ENCODE measurements at places on chromosomes 16 and 17. TPM values are rescaled to one million over a fixed set of nuclear protein-coding genes. Genes with fewer than 3 reads are reported as not detected.

Gene MT1G
- total RNA-seq, result 10.2 TPM

Gene EPN3
- not detected for total RNA-seq

Gene TEX19
- total RNA-seq, result 0.10 TPM

Gene GLOD4
- total RNA-seq, result 57.6 TPM

Gene OTOP2
- not detected for total RNA-seq

Gene ALOX12
- not detected for total RNA-seq

GRCh38 chr17:49984283-49984682 is 10.7 kb downstream of the DLX3 start:
- DNase-seq, result no peak

- DNase-seq, result no peak
Measured at GRCh38 chr17:50807009-50807408, 28.4 kb upstream of the WFIKKN2 start.

DNA sequence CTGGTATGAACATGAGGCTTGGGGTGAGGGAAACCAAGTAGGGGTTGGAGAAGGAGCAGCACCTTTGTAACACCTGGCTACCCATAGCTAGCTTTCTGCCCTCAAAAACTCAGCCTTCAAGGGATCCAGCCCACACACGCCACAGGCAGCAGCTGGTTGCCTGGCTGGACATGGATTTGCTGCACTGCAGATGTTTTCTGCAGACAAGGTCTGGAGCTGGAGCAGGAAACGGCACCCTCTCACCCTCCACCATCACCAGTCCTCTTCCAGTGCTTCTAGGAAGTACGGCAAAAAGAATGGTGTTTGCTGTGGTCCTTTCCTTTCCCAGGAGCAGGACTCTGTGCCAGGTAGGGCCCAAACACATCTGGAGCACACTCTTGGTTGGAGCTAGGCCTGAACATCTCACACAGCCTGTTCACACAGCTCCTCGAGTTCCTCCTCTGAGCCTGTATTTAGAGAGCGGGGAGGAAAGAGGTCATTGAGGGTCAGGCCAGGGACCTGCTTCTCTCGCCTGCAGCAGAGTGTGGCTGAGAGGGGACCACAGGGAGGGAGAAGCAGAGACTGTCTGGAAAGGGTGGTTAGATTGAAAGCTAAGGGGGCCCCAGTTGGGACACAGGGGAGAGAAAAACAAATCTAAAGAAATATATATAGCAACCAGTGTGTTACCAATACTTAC is 2.7 kb upstream of the SUPT4H1 start:
- no peak for DNase-seq

- DNase-seq, result no peak
Measured at GRCh38 chr17:74541176-74542111, 4.5 kb downstream of the CD300C start.

DNA sequence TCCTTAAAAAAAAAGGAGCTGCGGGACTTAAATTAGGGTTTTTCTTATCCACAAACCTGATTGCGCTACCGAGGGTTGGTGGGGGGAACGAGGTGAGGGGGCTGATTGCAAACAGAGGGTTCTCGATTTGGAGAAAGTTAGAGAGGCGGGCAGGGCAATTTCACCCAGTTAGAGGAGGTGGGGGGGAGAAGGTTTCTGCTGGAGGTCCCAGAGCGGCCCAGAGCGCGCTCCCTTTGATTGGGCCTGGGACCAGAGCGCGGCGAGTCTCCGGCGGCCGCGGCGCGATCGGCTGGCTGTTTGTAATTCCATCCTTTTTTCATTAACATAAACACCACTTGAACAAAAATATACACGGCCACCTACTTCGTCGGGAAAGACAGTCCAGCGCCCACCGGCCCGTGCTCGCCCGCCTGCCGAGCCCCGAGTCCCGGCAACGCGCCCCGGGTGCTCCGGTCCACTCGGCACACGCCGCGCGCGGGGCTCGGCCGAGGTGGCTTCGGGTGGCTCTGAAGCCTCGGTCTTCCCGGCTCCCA is 13.3 kb upstream of the FOXF1 start:
- DNase-seq, result no peak

DNA sequence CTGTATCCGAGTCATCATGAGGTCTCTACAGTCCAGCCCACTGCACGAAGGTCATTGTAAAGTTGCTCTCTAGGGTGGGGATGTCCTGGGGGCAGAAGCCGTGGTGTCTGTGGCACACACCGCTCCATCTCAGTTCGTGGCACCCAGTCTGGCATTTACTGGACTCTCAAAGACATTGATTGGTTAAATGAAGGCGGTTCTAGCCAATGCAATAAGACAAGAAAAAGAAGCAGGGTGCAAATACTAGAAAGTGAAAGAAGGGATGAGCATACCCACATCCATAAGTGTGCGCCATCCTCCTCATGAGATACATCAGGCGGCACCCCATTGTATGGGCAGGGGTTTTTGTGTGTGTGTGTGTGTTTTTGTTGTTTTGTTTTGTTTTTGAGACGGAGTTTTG is 10.7 kb upstream of the ATP2A3 start:
- no peak for DNase-seq

Data from activated CD4-positive, alpha-beta T cell treated with anti-CD3 and anti-CD28 coated beads, Interleukin-2, amount 10 ng/mL, durations not matched to agents 7 days and 5 days (primary cell).